Activated T-helper 2 cell treated with anti-CD3 and anti-CD28 coated beads, Interferon-gamma antibody, Interleukin-2, Interleukin-4, amounts not matched to agents 10 μg/mL and 5 μg/mL and 100 μg/mL, durations not matched to agents 14 hours and 24 hours and 36 hours (primary cell): ENCODE measurements at places on chromosomes 13 and 19. TPM values are rescaled to one million over a fixed set of nuclear protein-coding genes. Genes with fewer than 3 reads are reported as not detected.

DNA sequence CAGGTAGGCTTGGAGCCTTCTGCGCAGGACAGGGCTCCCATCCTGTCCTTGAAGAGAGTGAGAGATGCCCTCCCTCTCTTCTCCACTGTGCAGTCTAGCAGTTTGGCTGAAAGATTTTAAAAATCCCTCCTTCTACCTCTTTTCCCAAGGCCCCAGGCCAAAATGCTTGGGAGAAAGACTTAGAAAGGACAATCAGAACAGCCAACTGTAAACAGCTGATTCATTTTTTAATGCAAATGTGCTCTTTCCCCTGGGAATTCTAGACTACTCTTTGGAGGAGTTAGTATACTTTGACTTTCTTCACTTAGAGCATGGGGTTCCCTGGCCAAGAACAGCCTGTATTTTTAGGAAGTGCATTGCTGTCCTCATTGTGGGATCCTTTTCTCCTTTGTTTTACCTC, 398.9 kb downstream of the GPC6 start:
- H3K27ac ChIP-seq = no peak overlapping the region
- no peak for DNase-seq
- H3K36me3 ChIP-seq = no peaks in the 10 kb centered on the region
- no peaks in the 10 kb centered on the region for H3K27me3 ChIP-seq
- no peaks in the 10 kb centered on the region for H3K4me1 ChIP-seq

- no peaks in the 10 kb centered on the region for H3K4me1 ChIP-seq
- H3K27me3 ChIP-seq = no peaks in the 10 kb centered on the region
- no peak overlapping the region for H3K27ac ChIP-seq
- no peaks in the 10 kb centered on the region for H3K36me3 ChIP-seq
- no peak overlapping the region for H3K4me3 ChIP-seq
Measured at GRCh38 chr13:97726664-97727280, 226.7 kb upstream of the IPO5 start.

DNA sequence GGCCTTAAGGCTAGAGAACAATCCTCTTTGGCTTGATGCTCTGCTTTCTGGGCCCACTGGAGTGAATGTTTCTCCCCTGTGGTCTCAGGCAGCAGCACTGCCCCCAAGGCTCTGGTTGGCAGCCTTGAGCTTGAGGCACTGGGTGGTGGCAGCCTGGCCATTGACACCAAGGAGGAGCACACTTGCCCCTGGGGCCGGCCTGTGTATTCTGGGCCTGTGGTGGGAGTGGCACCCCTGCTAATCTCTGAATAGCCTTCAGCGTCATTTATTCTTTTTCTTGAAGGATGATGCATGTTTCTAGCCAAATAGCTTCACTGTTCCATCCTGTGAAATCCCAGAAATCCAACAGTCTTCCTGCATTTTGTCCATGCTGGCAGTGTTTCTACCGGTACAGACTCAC, 191.4 kb downstream of the OLFM4 start:
- no peak for DNase-seq
- no peaks in the 10 kb centered on the region for H3K4me1 ChIP-seq
- no peak overlapping the region for H3K4me3 ChIP-seq
- H3K27me3 ChIP-seq = no peaks in the 10 kb centered on the region

GRCh38 chr13:22757530-22758120, 423.2 kb upstream of the SGCG start:
- no peak overlapping the region for H3K4me3 ChIP-seq
- H3K4me1 ChIP-seq = no peaks in the 10 kb centered on the region
- no peaks in the 10 kb centered on the region for H3K27me3 ChIP-seq
- H3K27ac ChIP-seq = no peak overlapping the region
- H3K36me3 ChIP-seq = no peaks in the 10 kb centered on the region

- H3K36me3 ChIP-seq = no peaks in the 10 kb centered on the region
- no peak overlapping the region for H3K27ac ChIP-seq
- no peaks in the 10 kb centered on the region for H3K27me3 ChIP-seq
- H3K4me3 ChIP-seq = no peak overlapping the region
- DNase-seq = no peak
Measured at GRCh38 chr13:107251341-107251740, 683.4 kb upstream of the ARGLU1 start.

DNA sequence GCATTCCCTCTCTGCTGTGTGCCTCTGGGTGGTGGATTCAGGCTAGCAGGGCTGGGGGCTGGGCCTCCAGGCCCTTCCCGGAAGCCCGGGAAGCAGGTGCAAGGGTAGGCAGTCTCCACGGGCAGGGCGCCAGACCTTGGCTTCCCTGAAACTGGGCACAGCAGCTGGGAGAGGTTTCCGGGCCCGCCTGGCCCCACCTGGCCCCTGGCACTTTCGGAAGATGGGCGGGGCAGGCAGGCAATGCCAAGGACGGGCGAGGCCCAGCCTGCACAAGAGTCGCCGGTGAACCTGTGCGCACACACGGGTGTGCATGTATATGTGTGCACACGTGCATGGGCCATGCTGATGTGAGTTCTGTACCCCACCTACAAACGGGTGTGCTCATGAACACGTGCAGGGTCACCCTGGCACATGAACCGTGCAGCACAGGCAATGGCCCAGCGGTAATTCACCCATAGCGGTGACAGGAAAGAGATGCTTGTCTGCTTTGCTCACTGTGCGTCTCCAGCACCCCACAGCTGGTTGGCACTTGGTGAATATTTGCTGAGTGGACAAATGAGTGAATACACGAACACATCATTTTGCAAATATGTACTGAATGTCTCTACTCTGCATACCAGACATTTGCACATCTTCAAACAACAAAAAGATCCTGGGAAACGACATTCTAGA, 15.3 kb downstream of the GADD45B start:
- H3K27me3 ChIP-seq = peaks cover 54% of the 10 kb centered on the region
- no peaks in the 10 kb centered on the region for H3K36me3 ChIP-seq
- H3K27ac ChIP-seq = no peak overlapping the region
- H3K4me3 ChIP-seq = no peak overlapping the region
- H3K4me1 ChIP-seq = peaks cover 24% of the 10 kb centered on the region

DNA sequence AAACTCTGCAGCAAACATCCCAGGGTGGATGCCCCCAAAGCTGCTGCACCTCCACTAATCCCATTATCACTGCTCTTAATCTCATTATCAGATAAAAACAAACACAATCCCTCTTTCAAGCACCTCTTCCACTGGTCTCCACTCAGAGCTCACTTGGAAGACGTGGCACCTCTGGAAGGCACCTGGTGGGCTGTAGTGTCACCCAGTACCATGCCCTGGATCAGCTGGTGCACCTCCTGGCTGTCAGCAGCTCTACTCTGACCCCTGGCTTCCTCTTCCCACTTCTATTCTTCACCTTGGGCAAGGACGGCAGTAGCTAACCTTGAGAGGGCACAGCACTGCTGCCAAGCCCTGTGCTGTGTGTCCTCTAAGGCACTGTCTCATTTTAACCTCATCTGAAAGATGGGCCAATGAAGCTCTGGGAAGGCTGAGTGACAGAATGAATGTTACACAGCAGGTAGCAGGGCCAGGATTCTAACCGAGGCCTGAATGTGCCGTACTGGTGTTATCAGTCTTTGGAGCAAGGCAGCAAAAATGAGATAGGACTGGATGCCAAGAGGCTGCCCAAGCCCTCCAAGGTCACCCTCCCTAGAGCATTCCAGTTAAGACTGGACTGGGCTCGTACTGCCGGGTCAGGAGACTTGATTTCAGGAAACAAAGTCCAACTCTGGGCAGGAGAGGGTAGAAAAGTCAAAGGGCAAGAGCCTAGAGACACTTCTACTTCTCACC, 7.4 kb downstream of the BRD4 start:
- H3K4me3 ChIP-seq = no peak overlapping the region
- no peaks in the 10 kb centered on the region for H3K27me3 ChIP-seq
- H3K4me1 ChIP-seq = peaks cover 67% of the 10 kb centered on the region
- H3K27ac ChIP-seq = peak overlapping the region; percentile 55
- H3K36me3 ChIP-seq = peaks cover 32% of the 10 kb centered on the region

- H3K27ac ChIP-seq = no peak overlapping the region
- no peaks in the 10 kb centered on the region for H3K4me1 ChIP-seq
- no peaks in the 10 kb centered on the region for H3K27me3 ChIP-seq
- no peaks in the 10 kb centered on the region for H3K36me3 ChIP-seq
- no peak overlapping the region for H3K4me3 ChIP-seq
Measured at GRCh38 chr13:33472446-33472845, 186.9 kb upstream of the STARD13 start.

DNA sequence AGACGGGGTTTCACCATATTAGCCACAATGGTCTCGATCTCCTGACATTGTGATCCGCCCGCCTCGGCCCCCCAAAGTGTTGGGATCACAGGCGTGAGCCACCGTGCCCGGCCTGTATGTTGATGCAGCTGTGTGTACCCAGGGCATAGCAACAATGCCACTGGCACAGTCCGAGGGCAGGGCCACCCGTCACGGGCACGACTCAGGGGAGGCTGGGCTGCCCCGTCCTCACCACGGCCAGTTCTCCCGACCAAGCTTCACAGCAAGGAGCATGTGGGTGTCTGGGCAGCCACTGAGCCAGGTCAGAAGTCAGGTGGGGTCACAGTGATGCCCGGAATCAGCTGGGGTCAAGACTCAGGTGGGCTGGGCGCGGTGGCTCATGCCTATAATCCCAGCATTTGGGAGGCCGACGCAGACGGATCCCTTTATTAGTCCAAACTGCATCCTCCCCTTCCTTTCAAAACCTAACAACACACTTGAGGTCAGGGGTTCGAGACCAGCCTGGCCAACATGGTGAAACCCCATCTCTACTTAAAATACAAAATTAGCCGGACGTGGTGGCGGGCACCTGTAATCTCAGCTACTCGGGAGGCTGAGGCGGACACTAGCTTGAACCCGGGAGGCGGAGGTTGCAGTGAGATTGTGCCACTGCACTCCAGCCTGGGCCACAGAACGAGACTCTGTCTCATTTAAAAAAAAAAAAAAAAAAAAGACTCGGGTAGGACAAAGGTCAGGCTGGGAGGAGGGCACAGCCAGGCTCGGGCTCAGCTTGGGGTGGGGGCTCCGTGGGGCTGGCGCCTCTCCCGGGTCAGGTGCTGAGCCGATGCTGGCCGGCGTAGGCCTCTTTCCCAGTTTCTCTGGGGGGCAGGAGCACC, 1.2 kb upstream of the CDC34 start:
- no peak for DNase-seq
- H3K36me3 ChIP-seq = peaks cover 3% of the 10 kb centered on the region
- H3K4me1 ChIP-seq = peaks cover 4% of the 10 kb centered on the region
- peak overlapping the region; percentile 88 for H3K27ac ChIP-seq

GRCh38 chr13:59250336-59251189, 913.2 kb downstream of the DIAPH3 start:
- H3K4me1 ChIP-seq = no peaks in the 10 kb centered on the region
- H3K27me3 ChIP-seq = no peaks in the 10 kb centered on the region
- no peak for DNase-seq
- H3K36me3 ChIP-seq = no peaks in the 10 kb centered on the region

GRCh38 chr13:24625331-24625731, 54.9 kb upstream of the ATP12A start:
- no peak for DNase-seq
- H3K4me3 ChIP-seq = peak overlapping the region; percentile 30
- peak overlapping the region; percentile 92 for H3K27ac ChIP-seq
- H3K4me1 ChIP-seq = peaks cover 29% of the 10 kb centered on the region
- no peaks in the 10 kb centered on the region for H3K27me3 ChIP-seq

DNA sequence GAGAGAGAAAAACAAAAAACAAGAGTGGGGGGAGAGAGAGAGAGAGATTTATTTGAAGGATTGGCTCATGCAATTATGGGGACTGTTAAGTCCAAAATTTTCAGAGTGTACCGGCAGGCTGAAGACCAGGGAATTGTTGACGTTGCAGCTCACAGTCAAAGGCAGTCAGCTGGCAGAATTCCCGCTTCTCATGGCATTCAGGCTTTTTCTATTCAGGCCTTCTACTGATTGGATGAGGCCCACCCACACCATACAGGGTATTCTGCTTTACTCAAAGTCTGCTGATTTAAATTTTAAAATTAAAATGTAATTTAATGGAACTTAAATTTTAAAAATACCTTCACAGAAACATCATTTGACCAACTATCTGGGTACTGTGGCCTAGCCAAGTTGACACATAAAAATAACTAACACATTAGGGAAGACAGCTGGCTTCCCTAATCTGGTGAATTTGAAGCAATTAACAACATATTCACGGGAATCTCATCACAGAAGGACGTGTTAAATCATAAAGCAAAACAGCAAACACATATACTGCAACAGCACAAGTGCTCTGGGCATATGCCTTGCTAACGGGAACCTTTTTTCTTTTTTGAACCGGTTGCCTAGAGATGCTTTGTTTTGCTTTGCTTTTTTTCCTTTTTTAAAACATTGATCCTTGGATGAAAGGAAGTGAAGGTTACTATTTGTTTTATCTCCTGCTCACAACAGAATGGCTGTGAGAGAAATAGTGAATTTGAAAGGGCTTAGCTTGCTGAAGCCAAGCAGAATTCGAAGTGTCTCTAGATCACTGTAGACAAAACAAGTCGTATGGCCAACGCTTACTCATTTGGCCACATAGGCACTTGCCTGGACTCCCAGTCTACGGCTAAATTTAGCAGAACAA, 505.1 kb downstream of the IRS2 start:
- no peak overlapping the region for H3K4me3 ChIP-seq
- no peak overlapping the region for H3K27ac ChIP-seq
- H3K27me3 ChIP-seq = no peaks in the 10 kb centered on the region
- DNase-seq = no peak
- H3K36me3 ChIP-seq = no peaks in the 10 kb centered on the region
- no peaks in the 10 kb centered on the region for H3K4me1 ChIP-seq

The OR7D2 gene
- total RNA-seq = 0.37 and 0.62 TPM in 2 replicates

The ZNF382 gene
- 8.8 and 10.8 TPM in 2 replicates for total RNA-seq

The FFAR1 gene
- 0.09 and 0.21 TPM in 2 replicates for total RNA-seq

The ACER1 gene
- 0.11 TPM in 2 replicates for total RNA-seq

The ZNF440 gene
- total RNA-seq = 10.8 and 11.0 TPM in 2 replicates

The JSRP1 gene
- 0.21 and 0.67 TPM in 2 replicates for total RNA-seq

The ZNF578 gene
- 0.21 and 0.30 TPM in 2 replicates for total RNA-seq

The CYP2A6 gene
- total RNA-seq = not detected in 2 replicates
